ENCODE measurements at places on chromosomes 3 and 15. TPM values are rescaled to one million over a fixed set of nuclear protein-coding genes. Genes with fewer than 3 reads are reported as not detected.
A peak's percentile ranks its signal among the peaks of the same experiment; 100 is the strongest.

BNC1 gene
- 8.8 TPM for total RNA-seq

DNA sequence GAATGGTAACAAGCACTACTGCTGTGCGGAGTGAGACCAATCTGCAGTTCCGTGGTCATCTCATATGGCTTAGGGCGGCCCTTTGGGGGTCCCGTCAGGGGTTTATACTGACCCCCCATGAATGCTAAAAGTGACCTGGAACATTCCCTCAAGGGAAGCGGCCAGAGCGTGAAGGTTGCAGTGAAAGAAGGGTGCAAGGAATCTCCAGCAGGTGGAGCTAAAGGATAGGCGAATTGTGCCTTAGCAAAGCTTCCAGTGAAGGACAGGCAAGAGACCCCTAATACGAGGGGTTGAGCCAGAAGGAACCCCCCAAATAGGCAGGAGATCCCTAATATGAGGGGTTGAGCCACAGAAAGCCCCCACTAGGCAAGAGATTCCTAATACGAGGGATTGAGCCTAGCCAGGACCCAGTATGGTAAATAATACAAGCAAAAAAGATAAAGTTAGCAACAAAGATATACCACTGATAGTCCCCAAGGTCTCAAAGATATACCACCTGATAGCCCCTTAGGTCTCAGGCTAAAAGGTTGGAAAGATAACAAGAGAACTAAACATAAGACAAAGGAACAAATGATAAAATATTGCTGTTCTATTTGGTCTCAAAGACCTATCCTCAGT is 32.8 kb downstream of the ZNF589 start:
- peak; percentile 59 for DNase-seq

SNX22 gene
- total RNA-seq, result 0.12 TPM

- no peak for DNase-seq
These were observed 437.8 kb downstream of the RBMS3 start for GRCh38 chr3:29718661-29719065.

ANKUB1 gene
- total RNA-seq, result not detected

DNA sequence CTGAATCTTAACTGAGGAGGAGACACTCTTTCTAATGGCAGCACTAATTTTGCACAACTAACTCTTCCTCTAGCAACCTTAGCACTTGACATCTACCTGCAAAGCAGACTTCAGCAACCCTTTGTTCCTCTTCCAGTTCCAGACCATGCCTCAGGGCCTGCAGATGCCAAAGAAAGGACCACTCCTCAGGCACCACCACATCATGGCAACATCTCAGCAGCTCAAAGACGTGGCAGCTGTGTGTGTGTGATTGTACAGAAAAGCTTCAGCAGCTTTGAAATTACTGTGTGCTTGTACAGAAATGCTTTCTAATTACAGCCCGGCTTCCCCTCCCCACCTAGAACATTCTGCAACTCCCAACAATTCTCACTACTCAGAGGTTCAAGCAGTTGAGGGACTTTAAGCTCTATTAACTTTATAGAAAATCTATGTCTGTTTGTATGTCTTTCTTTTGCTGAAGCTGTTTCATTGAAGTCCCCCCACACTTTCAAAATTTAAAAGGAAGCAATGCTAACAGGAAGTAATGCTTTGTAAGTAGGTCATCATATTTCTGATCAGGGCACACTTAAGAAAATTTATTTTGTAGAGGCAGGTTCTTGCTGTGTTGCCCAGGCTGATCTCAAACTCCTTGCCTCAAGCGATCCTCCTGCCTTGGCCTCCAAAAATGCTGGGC is 115.2 kb downstream of the CD47 start:
- no peak for DNase-seq

- no peak for DNase-seq
These were observed 29.9 kb downstream of the ATP13A5 start for GRCh38 chr3:193348686-193349085.

FAM81A gene
- total RNA-seq, result 4.9 TPM

- DNase-seq, result no peak
These were observed 11.6 kb upstream of the DLL4 start for GRCh38 chr15:40917585-40917984.

GRCh38 chr15:91468871-91469580 is 369.0 kb downstream of the SV2B start:
- DNase-seq, result no peak

GRCh38 chr15:47366884-47367283 is 350.4 kb upstream of the SEMA6D start:
- DNase-seq, result no peak

DNA sequence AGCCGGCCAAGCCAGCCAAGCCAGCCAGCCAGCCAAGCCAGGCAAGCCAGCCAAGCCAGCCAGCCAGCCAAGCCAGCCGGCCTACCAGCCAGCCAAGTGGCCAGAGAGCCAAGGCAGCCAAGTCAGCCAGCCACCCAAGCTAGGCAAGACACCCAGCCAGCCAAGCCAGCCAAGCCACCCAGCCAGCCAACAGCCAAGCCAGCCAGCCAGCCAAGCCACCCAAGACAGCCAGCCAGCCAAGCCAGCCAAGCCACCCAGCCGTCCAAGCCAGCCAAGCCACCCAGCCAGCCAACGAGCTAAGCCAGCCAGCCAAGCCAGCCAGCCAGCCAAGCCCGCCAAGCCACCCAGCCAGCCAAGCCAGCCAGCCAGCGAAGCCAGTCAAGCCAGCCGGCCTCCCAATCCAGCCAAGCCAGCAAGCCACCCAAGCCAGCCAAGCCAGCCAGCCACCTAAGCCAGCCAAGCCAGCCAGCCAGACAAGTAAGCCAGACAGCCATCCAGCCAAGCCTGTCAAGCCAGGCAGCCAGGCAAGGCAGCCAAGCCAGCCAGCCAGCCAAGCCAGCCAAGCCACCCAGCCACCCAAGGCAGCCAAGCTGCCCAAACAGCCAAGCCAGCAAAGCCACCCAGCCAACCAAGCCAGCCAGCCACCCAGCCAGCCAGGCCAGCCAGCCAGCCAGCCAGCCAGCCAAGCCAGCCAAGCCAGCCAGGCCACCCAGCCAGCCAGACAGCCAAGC is 200.5 kb downstream of the GOLGA6L6 start:
- peak; percentile 38 for DNase-seq

DNA sequence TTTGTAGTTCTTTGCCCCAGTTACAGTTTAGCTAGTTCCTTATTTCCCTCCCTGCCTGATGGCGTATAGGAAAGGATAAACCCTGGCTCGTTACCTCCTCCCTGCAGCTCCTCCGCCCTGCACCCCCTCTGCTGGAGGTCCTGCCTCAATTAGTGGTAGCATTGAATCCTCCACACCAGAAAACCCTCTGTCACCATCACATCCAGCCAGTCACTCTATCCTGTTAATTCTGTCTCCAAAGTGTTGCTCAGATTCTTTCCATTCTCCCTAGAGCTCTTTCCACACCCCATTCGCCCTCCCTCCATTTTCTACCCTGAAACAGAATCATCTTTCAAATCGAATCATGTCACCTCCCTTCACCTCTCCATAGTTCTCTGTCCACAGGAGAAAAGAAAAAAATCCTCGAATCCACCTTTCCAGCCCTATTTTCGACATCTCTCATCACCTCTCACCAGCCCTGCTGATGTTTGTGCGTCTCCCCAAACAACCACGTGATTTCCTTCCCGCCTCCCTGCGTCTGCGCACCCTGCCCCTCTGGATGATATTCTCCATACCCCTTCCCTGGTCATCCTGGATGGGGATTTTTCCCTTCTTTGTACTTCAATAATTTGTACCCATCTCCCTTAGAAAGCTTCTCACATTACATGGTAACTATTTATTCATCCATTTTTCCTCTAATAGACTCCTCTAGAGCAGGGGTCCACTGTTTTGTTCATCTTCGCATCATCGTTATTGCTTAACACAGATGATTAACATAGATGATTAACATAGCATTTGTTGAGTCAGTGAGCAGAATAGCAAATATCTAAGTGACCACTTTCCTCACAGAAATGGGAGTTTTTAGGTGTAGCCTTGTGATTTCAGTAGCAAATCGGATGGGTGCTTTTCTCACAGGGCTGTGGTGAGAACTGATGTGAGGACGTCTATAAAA is 37.1 kb downstream of the MAP3K13 start:
- no peak for DNase-seq

DNA sequence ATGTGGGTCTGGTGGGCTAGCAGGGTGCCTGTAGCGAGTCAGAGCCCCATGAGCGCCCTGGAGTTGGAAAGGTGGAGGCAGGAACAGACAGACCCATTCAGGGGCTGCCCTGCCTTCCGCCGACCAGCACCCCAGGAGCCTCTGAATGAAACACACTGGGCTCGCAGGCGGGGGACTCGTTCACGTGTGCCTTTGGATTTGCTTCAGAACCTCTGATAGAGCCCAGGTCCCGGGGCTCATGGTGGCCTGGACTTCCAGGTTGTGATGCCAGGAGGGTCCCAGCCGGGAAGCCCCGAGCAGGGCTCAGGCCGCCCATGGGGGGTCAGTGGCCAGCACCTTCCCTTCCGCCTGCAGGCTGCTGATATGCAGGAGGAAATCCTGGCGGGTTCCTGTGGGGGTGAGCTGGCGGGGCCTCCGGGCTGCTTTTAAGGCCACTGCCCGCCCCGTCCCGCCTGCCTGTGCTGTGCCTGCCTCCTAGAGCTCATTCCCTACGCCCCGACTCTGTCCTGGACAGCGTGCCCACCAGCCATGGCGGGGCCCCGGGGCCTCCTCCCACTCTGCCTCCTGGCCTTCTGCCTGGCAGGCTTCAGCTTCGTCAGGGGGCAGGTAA is at the start of gene STAB1:
Gene STAB1 (plus strand): TSS at position 453 of the 610 bp plus-strand sequence. CDS start 76 bp downstream, at position 529.
- DNase-seq, result no peak

- DNase-seq, result no peak
These were observed 25.3 kb downstream of the CCR9 start for GRCh38 chr3:45911511-45912226.

GP9 gene
- total RNA-seq, result not detected

SH2D7 gene
- not detected for total RNA-seq

DNA sequence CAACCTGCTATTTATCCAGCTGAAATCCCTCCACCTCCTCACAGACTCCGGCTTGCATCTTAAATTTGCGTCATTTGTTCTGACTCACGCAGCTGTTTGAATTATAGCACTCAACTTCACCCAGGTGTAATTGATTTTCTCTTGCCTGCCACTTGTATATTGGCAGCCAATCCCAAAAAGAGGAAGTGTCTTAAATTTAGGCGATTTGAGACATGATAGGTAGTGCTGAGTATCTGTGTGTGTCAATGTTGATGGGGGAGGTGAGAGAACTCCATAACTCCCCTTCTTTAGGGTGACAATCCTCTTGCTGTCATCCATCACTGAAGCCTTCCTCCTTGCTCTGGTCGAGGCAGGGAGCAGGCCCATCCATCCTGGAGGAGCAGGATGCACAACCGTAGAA is 77.2 kb upstream of the TPRG1 start:
- no peak for DNase-seq

SERF2 gene
- total RNA-seq, result 1,842 TPM
